Stimulated activated CD4-positive, alpha-beta T cell treated with anti-CD3 and anti-CD28 coated beads, Interleukin-1b, Interleukin-23, amount 100 ng/mL, for 48 hours (primary cell): ENCODE measurements at places on chromosomes 12 and 14.

DNA sequence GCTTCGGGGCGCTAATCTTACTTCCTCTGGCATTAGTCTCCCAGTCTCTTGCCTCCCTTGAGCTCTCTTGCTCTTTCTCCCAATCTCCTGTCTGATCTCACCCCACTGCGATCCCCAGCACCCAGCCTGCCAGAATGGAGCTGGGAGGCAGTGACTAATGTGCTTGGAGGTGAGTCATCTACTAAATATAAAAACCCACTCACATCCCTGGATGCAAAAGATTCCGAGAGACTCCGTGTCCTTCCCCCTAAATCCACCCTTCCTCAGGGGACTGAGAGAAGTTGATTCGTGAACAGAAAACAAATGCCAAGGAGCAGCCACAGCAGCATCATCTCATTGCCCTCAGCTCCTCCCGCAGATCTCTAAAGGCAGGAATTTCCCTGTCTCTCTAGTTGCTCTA lies 45.7 kb upstream of the KCNA5 start:
- DNase-seq, result no peak

- DNase-seq, result no peak
These were observed 35.3 kb upstream of the TTC7B start for GRCh38 chr14:90851327-90852036.

GRCh38 chr12:52022841-52023181 lies 16.1 kb downstream of the TAMALIN start:
- peak; percentile 30 for DNase-seq

- no peak for DNase-seq
These were observed 15.2 kb upstream of the ACTR6 start for GRCh38 chr12:100185361-100185894.

DNA sequence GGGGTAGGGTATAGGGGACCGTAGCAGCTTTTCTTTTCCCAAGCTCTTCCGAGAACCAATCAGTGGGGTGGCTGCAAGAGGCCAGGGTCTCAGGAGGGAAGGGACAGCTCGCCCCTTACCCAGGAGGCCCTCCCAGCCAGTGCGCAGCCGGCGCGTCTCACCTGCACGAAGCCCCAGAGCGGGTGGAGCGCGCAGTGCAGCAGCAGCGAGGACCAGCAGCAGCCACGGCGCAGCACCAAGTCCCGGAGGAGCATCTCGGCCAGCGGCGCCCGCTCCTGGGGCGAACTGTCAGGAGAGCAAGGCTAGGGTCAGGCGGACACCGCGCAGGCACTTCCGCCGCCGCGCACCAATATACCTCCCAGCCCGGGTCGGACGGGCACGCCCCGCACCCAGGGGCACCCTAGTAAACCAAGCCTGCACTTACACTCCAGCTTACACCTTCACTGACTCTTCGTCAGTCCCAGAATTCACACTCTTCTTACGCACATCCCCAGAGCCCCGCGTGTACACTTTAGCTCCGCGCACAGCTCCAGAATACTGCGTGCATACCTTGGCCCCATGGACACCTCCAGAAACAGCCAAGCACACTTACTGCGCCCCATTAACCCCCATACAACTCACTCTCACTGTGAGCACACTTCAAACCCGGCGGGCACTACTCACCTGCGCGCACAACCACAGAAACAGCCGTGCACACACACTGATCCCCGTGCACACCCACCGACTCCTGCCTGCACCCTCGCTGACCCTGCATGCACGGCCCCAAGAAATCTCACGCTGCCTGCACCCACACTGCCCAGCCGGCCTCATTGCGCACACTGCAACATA lies 606 bp downstream of the PRIMA1 start:
- DNase-seq, result no peak

DNA sequence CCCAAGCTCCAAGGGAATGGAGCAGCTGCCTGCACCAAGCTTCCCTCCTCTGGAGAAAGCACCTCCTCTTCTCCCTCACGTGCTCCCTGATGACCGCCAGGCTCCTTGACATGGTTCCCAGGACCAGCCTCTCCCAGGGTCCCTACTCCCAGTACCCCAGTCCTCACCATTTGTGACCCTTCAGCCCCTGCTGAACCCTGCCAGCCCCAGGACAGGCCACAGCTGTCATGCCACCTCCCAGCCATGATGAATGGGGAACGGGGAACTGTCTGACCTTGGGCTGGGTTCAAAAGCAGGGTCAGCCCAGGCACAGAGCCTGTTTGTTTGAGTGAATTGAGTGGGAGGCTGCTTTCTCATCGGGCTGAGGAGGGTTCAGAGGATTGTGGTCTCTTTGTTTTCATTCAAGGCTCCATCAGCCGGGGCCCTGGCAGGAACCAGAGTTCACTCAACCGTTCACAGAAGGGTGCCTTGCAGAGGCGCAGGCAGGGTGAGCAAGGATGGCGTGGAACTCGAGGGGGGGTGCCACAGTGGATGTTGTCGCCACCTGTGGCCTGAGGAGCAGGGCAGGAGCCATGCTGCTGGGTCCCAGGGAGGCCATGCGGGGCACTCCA lies 344.5 kb upstream of the SFSWAP start:
- no peak for DNase-seq

- no peak for DNase-seq
These were observed 7.1 kb downstream of the P2RX4 start for GRCh38 chr12:121217063-121217462.
